ENCODE measurements at places on chromosomes 4 and X.

DNA sequence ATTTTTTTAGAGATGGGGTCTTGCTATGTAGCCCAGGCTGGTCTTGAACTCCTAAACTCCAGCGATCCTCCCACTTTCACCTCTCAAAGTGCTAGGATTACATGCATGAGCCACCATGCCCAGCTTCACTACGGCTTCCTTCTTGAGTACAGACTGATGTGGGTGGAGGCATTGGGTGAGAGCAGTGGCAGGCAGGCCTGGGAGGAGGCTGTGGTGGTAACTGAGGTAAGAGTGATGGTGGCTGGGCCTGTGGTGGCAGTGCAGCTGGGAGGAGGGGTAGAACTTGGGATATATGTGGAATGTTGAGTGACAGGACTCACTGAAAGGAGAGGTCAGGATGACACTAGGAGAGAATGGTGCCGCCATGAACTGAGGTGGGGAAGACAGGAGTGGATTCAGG, 80.9 kb downstream of the MED28 start:
- DNase-seq = no peak

DNA sequence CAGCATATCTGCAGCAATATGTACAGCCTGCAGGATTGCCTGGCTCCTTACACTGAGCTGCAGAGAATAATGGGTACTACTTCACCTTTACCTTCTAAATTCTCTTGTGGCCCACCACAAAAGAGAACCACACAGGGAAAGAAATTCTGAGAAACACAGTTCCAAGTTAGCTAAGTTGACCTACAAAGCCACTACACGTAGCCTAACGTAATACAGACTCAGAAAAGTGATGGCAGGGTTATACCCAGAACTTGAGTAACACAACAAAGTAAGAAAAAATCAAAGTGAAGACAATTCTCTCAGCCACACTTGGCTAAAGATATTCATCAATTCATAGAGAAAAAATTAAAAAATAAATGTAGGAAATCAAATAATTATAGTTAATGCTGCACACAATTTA, 26.4 kb upstream of the SRPX start:
- no peak for DNase-seq

GRCh38 chr4:19883841-19884240, 367.9 kb upstream of the SLIT2 start:
- no peak for DNase-seq

DNA sequence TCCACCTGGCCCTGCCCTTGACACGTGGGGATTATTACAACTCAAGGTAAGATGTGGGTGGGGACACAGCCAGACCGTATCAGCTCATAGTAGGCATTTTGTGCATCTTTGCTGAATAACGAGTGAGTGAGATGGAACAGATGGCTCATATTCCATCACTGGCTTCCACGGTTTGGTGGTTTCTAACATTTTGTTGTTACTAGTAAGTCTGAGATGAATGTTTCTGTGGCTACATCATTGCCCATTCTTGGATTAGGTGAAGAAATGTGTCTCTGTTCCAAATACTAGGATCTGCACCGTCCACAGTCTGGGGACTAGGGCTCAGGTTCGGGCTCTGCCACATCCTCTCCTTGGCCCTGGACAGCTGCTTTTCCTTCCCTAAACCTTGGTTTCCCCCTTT, 3.6 kb downstream of the ABLIM2 start:
- no peak for DNase-seq

DNA sequence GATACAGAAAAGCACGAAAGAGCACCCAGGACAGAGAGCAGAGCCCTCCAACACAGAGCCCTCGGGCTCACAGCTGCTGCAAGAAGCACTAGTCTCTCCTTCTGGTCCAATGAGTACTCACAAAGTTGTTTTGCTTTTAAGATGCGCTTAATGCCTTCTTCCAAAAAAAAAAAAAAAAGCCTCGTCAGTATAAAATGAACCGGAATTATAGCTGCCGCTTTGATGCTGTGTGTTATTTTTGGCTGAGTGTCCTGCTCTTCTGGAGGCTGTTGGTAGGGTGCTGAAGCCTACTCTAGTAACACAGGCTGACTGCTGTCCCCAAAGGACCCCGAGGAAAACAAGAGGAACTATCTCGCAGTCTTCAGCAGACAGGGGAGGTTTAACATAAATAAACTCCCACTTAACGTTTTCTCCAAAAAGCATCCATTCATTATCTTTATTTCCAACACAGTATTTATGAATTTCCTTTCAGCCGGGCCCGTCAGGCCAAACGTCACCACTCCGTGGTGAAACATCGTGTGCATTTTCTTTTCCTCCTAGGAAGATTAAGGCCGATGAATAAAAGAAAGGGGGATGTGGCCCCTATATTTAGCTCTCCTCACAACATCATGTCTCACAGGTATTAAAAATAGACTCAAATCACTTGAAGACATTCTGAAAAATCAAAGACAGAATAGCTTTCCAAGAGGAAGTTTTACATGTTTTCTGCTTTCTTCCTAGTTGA, 213.7 kb upstream of the PPARGC1A start:
- DNase-seq = no peak
